ENCODE measurements at places on chromosomes 12 and 14. TPM values are rescaled to one million over a fixed set of nuclear protein-coding genes. Genes with fewer than 3 reads are reported as not detected.

PPP2R5E gene
- total RNA-seq = 22.6 TPM

- no peak overlapping the region for H3K4me3 ChIP-seq
- H3K4me1 ChIP-seq = no peaks in the 10 kb centered on the region
- H3K27ac ChIP-seq = no peak overlapping the region
- no peak for DNase-seq
- no peaks in the 10 kb centered on the region for H3K36me3 ChIP-seq
Measured at GRCh38 chr12:66697404-66697803, 18.5 kb upstream of the GRIP1 start.

DHRS4 gene
- total RNA-seq = 21.4 TPM

TCL1B gene
- total RNA-seq = not detected

DNA sequence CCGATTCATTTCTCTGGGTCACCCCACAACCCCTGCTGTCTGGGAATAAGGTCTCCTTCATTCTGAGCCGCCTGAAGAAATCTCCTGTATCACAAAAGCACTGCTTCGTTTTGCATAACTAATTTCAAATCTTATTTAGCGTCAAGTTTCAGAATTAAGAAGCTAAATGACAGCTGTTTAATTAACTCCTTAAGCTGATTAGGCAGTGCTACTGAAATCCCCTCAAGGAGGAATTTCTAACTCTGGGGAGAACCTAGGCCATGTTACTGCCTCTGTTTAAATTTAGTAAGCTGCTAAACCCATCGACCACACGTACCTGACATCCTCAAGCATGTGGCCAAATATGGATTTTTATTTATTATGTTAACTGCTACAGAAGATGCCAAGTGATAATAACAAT, 373.6 kb downstream of the GLT1D1 start:
- no peaks in the 10 kb centered on the region for H3K4me1 ChIP-seq
- H3K27me3 ChIP-seq = no peaks in the 10 kb centered on the region
- H3K36me3 ChIP-seq = no peaks in the 10 kb centered on the region
- H3K27ac ChIP-seq = no peak overlapping the region

- no peak overlapping the region for H3K4me3 ChIP-seq
- H3K4me1 ChIP-seq = no peaks in the 10 kb centered on the region
- H3K27ac ChIP-seq = no peak overlapping the region
- no peak for DNase-seq
- no peaks in the 10 kb centered on the region for H3K27me3 ChIP-seq
Measured at GRCh38 chr12:56243731-56244181, 13.9 kb downstream of the SLC39A5 start.

GRCh38 chr14:105765893-105766614, 239.7 kb downstream of the TMEM121 start:
- H3K4me3 ChIP-seq = no peak overlapping the region
- peak; percentile 89 for DNase-seq
- no peaks in the 10 kb centered on the region for H3K27me3 ChIP-seq
- no peak overlapping the region for H3K27ac ChIP-seq
- H3K4me1 ChIP-seq = no peaks in the 10 kb centered on the region
- H3K36me3 ChIP-seq = no peaks in the 10 kb centered on the region

DNA sequence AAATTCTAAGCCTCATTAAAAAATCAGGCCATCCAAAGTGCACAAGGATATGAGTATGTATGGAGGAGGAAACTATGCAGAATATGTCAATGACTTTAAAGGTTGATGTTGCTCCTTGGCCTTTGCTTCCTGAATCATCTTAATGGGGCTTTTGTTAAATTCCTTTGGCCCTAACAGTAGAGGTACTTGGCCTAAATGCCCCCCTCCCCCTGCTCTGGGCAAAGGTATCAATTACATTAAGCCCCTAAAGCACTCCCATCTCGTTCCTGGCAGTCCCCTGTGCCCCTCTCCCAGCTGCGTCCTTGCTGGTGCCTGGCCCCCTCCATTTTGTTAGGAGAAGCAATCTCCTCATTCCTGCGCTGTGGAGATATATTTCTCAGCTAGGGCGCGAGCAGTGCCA, 4.8 kb downstream of the COPZ1 start:
- H3K27me3 ChIP-seq = no peaks in the 10 kb centered on the region
- H3K4me1 ChIP-seq = peaks cover 67% of the 10 kb centered on the region
- no peak overlapping the region for H3K27ac ChIP-seq
- no peak overlapping the region for H3K4me3 ChIP-seq
- DNase-seq = no peak
- H3K36me3 ChIP-seq = no peaks in the 10 kb centered on the region

DNA sequence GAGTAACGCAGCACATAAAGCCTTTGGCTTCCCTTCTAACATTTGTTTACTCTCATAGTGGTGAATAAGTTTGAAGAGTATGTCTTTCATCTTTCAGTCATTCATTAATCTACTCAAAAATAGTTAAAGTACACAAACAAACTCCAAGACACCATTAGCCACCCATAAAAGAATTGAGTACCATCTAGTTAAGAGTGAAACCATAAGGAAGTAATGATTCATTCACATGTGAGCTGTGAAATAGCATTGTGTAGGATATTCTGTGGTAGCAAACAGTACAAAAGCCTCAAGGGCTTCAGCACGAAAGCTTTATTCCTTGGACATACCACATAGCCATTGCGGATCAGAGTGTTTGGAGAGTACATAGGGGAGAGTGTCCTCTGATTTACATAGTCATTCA, 13.9 kb downstream of the SYT1 start:
- DNase-seq = no peak
- no peaks in the 10 kb centered on the region for H3K4me1 ChIP-seq
- no peaks in the 10 kb centered on the region for H3K27me3 ChIP-seq
- H3K27ac ChIP-seq = no peak overlapping the region

DNA sequence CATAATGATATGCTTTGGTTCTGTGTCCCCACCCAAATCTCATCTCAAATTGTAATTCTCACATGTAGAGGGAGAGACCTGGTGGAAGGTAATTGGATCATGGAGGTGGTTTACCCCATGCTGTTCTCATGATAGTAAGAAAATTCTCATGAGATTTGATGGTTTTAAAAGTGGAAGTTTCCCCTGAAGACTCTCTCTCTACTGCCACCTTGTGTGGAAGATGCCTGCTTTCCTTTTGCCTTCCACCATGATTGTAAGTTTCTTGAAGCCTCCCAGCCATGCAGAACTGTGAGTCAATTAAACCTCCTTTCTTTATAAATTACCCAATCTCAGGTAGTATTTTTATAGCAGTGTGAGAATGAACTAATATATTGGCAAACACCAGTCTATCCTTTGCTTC, 260.4 kb upstream of the PPFIA2 start:
- H3K36me3 ChIP-seq = no peaks in the 10 kb centered on the region
- no peak overlapping the region for H3K4me3 ChIP-seq
- no peak overlapping the region for H3K27ac ChIP-seq
- H3K4me1 ChIP-seq = no peaks in the 10 kb centered on the region
- DNase-seq = no peak

GRCh38 chr12:131221061-131221956, 267.6 kb downstream of the ADGRD1 start:
- H3K27me3 ChIP-seq = no peaks in the 10 kb centered on the region
- DNase-seq = no peak
- no peaks in the 10 kb centered on the region for H3K36me3 ChIP-seq
- H3K4me1 ChIP-seq = no peaks in the 10 kb centered on the region
- no peak overlapping the region for H3K4me3 ChIP-seq

- H3K4me1 ChIP-seq = peaks cover 50% of the 10 kb centered on the region
- peak overlapping the region; percentile 36 for H3K27ac ChIP-seq
- H3K4me3 ChIP-seq = no peak overlapping the region
- H3K36me3 ChIP-seq = no peaks in the 10 kb centered on the region
Measured at GRCh38 chr14:68444449-68445168, 348.3 kb downstream of the ZFP36L1 start.

- H3K36me3 ChIP-seq = no peaks in the 10 kb centered on the region
- DNase-seq = no peak
- peaks cover 30% of the 10 kb centered on the region for H3K4me1 ChIP-seq
- no peak overlapping the region for H3K27ac ChIP-seq
- no peaks in the 10 kb centered on the region for H3K27me3 ChIP-seq
Measured at GRCh38 chr14:22471545-22472121, 117.4 kb downstream of the DAD1 start.

DNA sequence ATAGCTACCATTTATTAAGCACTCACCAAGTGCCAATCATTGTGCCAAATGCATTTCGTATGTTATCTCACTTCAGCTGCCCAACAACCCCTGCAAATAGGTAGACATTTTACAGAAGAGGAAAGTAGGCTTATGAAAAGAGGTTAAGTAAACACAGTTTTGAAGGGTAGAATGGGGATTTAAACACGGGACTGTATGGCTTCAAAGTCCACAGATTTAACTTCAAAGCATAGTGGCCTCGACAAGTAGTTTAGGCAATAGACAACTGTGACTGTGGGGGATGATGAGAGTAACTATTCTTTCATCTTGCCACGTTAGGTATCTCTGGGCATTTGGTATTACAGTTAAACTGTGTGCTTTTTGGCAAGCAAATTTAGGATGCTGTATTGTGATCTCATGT, 266.8 kb upstream of the SRRM4 start:
- no peaks in the 10 kb centered on the region for H3K27me3 ChIP-seq
- DNase-seq = no peak
- no peaks in the 10 kb centered on the region for H3K36me3 ChIP-seq
- H3K4me1 ChIP-seq = no peaks in the 10 kb centered on the region
- H3K4me3 ChIP-seq = no peak overlapping the region

DNA sequence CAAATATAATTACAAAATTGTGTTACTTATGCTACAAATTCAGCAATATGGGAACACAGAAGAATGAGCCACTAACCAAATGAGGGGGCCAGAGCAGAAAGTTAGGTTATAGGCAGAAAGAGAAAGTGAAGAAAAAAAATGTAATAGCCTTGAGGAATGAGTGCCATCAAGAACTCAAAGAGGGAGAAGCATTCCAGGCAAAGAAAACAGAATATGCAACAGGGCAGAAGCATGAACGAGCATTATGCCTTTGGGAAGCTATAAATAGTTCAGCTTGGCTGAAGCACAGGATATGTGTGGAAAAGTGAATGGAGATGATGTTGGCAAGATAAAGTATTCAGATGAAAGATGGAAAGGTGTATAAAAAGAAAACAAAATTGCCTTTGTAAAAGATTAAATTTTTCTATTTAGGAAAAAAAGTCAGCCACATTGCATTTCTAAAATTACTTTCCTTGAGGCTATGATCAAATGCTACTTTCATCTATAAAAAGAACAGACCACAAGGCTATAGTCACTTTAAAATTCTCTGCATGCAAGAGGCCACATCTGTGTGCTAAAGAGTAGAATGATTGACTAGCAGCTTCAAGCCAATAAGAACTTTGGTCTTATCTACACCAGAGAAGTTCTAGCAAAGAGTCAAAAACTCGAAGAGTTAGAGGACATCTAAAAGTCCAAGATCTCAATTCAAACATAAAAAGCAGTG, 193.6 kb upstream of the GARIN6 start:
- no peak for DNase-seq
- H3K27ac ChIP-seq = no peak overlapping the region
- no peaks in the 10 kb centered on the region for H3K27me3 ChIP-seq
- H3K36me3 ChIP-seq = no peaks in the 10 kb centered on the region
- no peak overlapping the region for H3K4me3 ChIP-seq
- peaks cover 12% of the 10 kb centered on the region for H3K4me1 ChIP-seq

DNA sequence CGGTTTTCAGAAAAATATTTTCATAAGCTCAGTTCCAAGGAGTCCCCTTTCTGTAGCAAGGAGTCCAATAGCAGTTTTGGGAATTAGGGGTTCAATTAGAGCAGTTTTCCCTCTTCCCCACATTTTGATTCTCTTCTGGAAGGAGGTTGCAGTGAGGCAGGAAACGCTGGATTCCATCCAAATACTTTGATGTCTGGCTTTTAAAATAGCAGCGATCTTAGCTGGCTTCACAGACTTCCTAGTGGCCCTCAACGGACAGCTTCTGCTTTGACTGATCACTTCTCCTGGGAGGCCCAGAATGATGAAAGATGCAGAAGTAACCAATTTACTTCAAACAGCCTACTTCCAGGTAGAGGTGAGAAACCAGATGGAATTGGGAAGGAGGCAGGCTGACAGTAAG, 63.1 kb downstream of the C12orf75 start:
- H3K4me1 ChIP-seq = no peaks in the 10 kb centered on the region
- H3K36me3 ChIP-seq = no peaks in the 10 kb centered on the region
- H3K27me3 ChIP-seq = no peaks in the 10 kb centered on the region

TMEM229B gene
- total RNA-seq = 9.8 TPM

DNA sequence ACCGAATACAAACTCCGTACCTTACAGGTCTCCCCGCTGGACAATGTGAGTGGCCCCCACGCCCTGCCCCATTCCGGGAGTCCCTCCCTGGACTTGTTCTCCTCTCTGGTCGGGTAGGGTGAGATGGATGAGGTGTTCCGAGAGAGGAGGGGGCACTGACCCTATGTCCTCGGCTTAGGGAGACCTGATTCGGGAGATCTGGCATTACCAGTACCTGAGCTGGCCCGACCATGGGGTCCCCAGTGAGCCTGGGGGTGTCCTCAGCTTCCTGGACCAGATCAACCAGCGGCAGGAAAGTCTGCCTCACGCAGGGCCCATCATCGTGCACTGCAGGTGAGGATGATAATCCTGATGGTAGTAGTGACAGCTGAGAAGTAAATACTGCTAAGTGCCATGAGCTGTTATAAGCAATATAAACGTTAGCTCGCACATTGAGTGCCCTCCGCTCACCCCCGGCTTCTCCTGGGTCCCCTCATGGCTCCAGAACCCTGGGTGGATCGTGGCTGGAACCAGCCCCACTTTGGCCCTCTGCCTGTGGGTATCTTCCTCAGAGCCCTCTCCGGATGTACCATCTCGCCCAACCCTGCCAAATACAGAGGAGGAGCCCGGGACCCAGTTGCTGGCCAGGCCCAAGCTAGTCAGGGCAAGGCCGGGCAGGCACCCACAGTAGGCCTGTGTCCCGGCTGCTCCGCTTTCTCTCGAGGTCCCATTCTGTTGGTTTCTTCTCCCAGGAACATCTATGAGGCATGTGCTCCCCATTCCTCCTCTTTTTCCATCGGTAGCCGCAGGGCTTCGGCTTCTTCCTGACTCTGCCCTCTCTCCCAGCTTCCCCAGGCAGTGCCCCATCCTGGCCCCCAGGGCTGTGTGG, 6.8 kb downstream of the PTPN6 start:
- no peaks in the 10 kb centered on the region for H3K36me3 ChIP-seq
- no peak for DNase-seq
- peaks cover 31% of the 10 kb centered on the region for H3K4me1 ChIP-seq
- H3K27me3 ChIP-seq = no peaks in the 10 kb centered on the region
- peak overlapping the region; percentile 46 for H3K27ac ChIP-seq

GRCh38 chr14:22390195-22390594, 198.8 kb downstream of the DAD1 start:
- H3K4me3 ChIP-seq = no peak overlapping the region
- no peaks in the 10 kb centered on the region for H3K27me3 ChIP-seq
- peak; percentile 56 for DNase-seq
- H3K27ac ChIP-seq = no peak overlapping the region

DNA sequence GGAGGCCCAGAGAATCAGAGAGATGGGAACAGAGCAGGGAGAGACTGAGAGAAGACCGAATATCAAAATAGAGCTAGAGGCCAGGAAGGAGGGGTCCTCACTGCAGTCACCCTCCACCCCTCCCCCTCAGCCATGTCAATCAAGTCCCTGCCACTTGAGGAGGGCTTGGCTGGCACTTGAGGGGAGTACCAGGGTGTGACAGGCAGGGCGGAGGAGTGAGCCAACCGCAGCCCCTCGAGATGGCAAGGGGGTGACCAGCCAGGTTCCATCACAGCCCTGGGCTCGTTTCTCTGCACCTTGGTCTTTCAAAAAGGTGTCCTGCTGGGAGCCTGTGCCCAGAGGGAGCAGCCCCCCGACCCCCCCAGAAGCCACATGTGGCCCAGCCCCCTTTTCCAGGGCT, 4.2 kb downstream of the AQP5 start:
- peaks cover 23% of the 10 kb centered on the region for H3K4me1 ChIP-seq
- H3K27me3 ChIP-seq = no peaks in the 10 kb centered on the region
- no peaks in the 10 kb centered on the region for H3K36me3 ChIP-seq
- no peak for DNase-seq
- no peak overlapping the region for H3K4me3 ChIP-seq
- H3K27ac ChIP-seq = no peak overlapping the region

GRCh38 chr12:130158754-130159059, 3.6 kb upstream of the FZD10 start:
- H3K27me3 ChIP-seq = no peaks in the 10 kb centered on the region
- no peak overlapping the region for H3K4me3 ChIP-seq
- no peak overlapping the region for H3K27ac ChIP-seq
- DNase-seq = no peak

Data from vagina (tissue), 2 donors.